ENCODE measurements at places on chromosomes 5 and 9. TPM values are rescaled to one million over a fixed set of nuclear protein-coding genes. Genes with fewer than 3 reads are reported as not detected.
A peak's percentile ranks its signal among the peaks of the same experiment; 100 is the strongest.

- DNase-seq: no peak
Measured at GRCh38 chr5:79236362-79236969, 535 bp downstream of the JMY start.

- no peak for DNase-seq
Measured at GRCh38 chr5:57499262-57500050, 16.8 kb upstream of the ACTBL2 start.

DNA sequence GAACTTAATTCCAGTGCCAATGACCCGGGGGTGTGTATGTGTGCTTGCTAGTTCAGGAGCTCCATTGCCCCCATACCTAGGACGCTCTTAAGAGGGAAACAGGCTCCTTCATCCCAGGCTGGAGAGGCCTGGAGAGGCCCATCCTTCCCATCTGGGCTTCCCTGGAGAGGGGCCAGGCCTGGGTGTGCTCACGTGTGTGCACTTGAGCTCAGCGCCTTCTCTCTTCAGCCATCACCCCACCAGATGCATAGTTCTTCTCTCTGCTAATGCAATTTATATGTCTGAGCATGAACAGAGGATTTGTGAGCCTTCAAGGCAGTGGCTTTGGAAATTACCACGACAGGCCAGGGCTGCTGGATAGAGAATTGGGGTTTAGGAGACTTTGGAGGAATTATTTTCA lies 48.6 kb upstream of the SHB start:
- no peak for DNase-seq

DNA sequence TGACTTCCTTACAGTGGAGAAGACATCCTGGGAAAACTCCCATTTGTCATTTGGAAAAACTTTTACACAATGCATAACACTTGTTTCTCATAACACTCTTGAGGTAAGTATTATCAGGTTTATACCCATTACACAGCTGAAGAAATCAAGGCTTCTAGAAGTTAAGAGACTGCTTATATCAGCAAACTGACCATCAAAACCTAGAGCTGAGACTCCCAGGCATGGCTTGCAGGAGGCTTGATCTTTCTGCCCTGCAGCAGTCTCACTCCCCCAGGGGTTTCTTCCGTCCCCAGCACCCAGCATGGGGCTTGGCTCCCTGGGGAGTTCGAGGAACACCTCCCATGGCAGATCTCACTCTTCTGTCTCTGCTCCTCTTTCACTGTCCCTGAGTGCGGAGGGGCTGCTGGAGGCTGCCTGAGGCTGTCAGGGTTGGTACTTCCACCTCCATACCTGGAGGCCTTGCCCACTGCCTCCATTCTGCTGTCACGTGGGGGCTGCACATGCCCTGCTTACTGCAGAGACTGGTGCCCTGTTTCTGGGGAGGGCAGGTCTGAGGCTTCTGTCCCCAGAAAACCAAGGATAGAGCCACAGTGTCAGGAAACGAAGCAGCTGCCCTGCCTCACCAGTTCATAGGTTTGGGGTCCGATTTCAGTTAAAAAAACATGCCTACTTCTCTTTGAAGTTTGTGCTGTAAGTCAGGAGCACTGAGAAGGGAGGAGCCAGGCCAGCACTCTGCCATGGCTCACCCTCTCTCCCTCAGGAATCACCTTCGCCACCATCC lies 202.5 kb downstream of the PAX5 start:
- no peak for DNase-seq

DNA sequence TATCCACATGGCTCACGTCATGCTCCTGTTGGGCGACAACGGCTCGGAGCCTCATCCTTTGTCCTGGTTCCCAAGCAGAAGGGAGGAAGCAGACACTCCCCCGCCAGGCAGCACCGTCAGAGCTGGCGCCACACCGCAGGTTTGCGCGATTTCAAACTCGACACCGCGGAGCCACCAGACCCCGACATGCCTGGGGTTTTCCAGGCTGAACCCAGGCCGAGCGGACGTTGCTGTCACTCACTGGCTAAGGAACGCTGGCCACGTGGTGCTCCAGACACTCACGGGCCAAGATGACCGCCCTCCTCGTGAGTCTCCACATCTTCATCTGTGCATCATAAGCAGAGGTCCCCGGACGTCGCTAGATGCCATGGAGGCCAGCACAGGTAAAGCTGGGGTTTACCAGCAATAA lies 9.0 kb downstream of the TERT start:
- DNase-seq: no peak

GRCh38 chr5:107917983-107918382 lies 247.2 kb upstream of the EFNA5 start:
- no peak for DNase-seq

Gene WDR31
- total RNA-seq: 6.4 TPM

GRCh38 chr5:112616812-112617547 lies 120.7 kb upstream of the APC start:
- no peak for DNase-seq

DNA sequence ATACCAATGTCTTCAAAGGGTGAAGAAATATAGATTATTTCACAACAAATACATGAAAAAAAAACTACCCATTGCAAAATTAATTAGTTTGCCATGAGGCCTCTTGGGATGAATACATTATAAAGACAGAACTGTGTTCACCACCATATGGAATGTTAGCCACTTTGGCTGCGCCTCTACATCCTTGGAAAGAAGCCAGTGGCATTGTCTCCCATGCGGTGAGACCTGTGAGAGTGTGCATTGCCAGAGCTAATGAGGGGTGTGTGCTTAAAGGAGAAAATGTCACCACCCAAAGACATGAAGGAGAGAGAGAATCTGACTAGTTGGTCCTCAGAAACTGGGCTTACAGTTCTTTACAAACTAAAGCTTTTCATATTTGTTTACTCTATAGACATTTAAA lies 110.6 kb downstream of the PLPPR1 start:
- no peak for DNase-seq

DNA sequence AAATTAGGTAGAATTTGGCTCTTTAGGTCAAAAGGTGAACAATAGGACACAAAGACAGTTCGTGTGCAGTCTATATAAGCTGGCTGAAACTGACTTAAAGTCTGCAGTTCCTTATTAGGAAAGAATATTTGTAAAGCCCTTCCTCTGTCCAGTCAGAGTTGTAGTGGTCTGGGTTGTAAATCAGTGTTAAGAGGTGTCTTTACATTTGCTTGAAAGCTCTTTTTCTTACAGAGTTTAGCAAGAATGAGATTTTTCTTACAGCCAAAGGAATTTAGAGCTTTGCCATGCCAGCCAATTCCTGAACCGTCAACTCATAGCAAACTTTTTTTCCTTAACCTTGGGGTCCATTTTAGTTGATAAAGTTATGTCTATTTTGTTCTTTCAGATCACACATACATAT lies 786.1 kb upstream of the CTNND2 start:
- DNase-seq: no peak

Gene F2RL1
- 7.8 TPM for total RNA-seq

Gene LCN10
- total RNA-seq: 14.8 TPM

Gene KLF4
- total RNA-seq: 41.4 TPM

- no peak for DNase-seq
Measured at GRCh38 chr9:129414377-129414992, 206.4 kb downstream of the C9orf50 start.

- no peak for DNase-seq
Measured at GRCh38 chr9:126761274-126761673, 43.6 kb upstream of the ZBTB43 start.

- no peak for DNase-seq
Measured at GRCh38 chr9:31574006-31574765, 810.3 kb upstream of the ACO1 start.

Gene GPR150
- total RNA-seq: 3.0 TPM

Gene LEAP2
- total RNA-seq: 1.4 TPM

DNA sequence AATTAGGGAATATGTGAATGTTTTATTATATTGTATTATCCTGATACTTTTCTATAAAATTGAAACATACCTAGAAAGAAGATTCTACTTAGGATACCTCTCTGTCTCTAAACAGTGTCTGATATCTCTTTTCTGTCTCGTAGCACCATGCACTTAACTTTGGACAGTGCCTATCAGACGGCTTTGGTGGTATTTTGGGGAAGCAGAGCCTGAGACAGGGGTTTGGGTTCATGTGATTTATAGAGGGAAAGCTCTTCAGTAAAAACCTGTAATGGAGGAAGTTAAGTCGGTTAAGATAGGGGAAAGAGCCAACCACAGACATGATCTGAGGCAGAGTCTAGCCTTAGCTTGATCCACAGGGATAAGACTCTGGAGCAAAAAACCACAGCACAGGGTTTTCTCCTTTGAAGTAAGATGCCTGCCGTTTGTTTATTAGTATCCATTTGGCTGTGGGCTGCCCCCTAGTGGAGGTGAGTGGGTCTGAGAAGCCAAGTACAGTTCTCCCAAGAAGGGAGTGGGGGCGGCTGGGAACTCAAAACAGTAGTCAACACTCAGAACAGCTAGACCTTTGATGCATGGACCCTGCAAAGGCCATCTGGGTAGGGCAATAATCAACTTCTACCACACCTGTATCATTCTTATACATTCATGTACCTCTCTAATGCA lies 141.2 kb upstream of the ASTN2 start:
- peak; percentile 47 for DNase-seq

Data from prostate gland (tissue), 2 donors.